ENCODE measurements at places on chromosomes 2 and 18.

DNA sequence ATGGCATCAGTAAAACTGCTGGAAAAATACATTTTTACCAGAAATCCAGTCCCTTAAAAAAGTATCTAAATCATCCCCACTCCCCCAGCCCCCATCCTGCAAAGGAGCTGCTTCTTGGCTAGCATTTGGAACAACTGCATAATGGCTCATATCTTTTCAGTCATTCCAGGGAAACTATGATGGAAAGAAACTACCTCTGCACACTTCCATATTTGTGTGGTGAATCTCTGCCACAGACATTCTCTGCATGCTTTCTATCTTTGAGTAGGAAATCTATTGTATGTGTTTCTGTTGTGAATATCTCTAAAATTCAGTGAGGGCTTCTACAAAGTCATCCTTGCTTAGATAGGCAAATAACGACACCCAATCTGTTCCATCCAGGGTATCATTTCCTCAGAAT lies 632.3 kb downstream of the LRP1B start:
- DNase-seq: no peak

GRCh38 chr2:57876313-57876712 lies 170.3 kb upstream of the VRK2 start:
- no peak for DNase-seq

- no peak for DNase-seq
Measured at GRCh38 chr2:159939946-159940345, 122.5 kb downstream of the PLA2R1 start.

DNA sequence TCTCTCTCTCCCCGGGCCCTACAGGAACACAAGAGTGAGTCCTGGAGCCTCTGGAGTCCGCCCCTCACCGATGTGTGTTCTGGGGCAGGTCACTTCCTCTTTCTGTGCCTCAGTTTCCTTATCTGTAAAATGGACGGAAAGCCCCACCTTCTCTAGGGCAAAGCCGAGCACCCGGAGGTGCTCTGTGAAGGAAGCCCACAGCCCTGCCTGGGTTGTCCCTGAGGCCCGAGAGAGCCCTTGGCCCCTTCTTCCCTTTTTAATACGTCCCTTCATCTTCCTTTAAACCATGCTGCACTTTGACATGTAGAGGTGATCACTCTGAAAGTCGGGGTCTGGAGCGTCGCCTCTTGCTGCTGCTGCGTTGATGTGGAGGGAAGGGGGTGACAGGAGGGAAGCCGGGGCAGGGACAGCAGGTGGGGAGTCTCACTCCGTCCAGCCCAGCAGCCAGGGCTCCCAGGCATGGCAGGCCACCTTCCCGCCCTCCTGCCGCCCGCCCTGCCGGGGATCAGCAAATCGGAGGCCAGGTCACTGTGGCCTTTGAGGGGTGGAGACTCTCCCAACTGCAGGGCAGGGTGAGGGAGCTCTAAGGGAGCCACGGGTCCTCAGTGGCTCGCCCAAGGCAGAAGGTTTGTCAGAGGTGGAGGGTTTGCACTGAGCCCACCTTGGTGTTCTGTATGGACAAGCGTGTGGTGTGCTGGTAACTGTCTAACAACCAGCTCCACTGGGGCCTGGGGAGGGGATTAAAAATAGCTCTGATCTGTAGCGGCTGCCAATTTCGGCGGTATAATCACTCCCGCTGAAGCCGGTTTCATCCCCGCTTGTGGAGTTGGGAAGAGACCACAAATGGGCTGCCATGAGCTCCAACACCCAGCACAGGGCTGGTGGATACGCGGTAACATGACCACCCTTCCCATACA lies 135.9 kb upstream of the ID2 start:
- no peak for DNase-seq

DNA sequence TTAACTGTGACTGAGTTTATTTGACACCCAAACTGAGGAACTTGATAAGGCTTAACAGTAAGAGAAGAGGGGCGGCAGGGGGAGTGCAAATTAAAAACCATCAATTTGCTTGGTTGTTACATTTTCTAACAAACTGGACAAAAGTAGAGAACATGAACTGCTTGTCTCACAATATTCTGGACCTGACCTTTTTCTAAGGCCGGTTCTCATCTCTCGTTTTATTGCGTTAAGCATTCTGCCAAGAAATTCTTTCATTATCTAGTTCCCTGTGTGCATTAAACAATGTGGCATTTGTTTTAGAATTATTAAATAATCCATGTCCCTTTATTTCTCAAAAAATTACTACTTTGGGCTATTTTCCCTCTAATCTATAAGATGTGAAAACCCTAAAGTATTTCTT lies 565.2 kb upstream of the PKDCC start:
- no peak for DNase-seq

GRCh38 chr2:40118622-40119021 lies 333.3 kb downstream of the SLC8A1 start:
- DNase-seq: no peak

- DNase-seq: no peak
Measured at GRCh38 chr18:27581296-27581904, 396.3 kb upstream of the CHST9 start.

DNA sequence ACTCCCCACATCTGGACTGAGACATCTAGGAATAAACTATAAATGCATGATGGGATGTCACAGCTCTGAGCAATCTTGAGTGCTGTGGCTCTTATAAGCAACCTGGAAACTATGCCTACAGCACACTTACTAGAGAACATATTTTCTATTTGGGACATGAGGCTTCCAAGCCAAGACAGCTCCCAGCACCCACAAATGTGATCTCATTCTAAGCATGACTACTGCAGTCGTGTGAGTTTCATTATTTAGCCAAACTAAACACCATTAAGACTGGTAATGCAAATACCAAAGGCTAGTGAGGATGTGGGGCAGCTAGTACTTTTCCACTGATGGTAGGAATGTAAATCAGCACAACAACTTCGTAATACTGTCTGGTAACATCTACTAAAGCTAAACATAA lies 72.5 kb downstream of the RTTN start:
- DNase-seq: no peak

GRCh38 chr2:217467331-217467730 lies 535.5 kb downstream of the TNS1 start:
- no peak for DNase-seq

- DNase-seq: no peak
Measured at GRCh38 chr2:3475771-3476170, 43.6 kb downstream of the ADI1 start.

DNA sequence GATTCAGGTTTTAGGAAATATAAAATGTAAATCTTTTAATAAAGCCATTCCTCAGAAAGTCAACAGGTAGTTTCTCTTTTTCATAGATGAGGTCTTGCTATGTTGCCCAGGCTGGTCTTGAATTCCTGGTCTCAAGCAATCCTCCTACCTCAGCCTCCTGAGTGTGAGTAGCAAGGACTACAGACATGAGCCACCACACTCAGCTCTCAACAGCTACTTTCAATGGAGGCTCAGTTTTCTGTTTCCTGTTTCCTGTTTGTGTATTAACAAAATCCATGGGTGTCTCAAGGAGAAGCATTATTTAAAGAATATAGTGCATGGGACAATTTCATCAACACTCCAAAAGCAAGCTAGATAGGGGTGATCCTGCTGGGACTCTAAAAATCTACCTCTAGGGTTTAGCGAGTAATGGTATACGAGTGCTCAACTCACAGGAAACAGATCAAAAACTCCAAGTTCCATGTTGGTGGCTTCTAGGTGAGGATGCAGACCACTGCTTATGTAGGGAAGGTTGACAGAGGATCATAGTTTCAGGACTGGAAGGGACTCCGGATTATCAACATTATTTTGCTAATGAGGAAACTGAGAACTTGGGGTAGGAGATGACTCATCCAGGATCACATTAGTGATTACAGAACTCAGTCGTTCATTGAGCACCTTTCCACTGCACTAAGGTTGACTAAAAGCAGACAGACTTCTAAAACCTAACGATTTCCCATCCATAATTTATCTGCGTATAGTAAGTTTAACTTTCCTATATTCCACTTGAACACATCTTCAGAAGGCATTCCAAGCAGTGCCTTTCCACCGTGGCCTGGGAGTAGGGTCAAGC lies 61.7 kb upstream of the WIPF1 start:
- DNase-seq: no peak

GRCh38 chr2:216348756-216349308 lies 23.5 kb downstream of the MARCHF4 start:
- no peak for DNase-seq

- DNase-seq: no peak
Measured at GRCh38 chr2:40488101-40488601, 36.3 kb upstream of the SLC8A1 start.

DNA sequence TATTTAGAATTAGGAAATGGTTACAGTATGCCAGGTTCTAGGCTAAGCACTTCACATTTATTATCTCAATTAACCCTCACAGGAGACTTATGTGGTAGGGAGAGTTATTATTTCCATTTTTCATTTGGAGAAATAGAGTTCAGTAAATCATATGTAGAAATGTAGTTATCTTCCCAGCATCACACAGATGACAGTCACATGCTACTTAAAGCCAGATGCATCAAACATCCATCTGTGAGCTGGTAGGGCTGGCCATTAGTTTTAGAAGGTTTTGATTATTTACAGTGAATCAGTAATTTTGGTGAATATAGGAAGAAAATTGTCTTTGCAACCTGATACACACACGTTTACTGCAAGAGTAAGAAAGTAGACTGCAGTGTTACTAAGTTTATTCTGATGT lies 97.9 kb downstream of the RIT2 start:
- no peak for DNase-seq

GRCh38 chr18:79853303-79853992 lies 55.7 kb downstream of the KCNG2 start:
- no peak for DNase-seq

- DNase-seq: peak; percentile 85
Measured at GRCh38 chr2:230885463-230886130, 20.9 kb downstream of the ITM2C start.

- no peak for DNase-seq
Measured at GRCh38 chr2:150066490-150066889, 421.0 kb downstream of the RND3 start.

DNA sequence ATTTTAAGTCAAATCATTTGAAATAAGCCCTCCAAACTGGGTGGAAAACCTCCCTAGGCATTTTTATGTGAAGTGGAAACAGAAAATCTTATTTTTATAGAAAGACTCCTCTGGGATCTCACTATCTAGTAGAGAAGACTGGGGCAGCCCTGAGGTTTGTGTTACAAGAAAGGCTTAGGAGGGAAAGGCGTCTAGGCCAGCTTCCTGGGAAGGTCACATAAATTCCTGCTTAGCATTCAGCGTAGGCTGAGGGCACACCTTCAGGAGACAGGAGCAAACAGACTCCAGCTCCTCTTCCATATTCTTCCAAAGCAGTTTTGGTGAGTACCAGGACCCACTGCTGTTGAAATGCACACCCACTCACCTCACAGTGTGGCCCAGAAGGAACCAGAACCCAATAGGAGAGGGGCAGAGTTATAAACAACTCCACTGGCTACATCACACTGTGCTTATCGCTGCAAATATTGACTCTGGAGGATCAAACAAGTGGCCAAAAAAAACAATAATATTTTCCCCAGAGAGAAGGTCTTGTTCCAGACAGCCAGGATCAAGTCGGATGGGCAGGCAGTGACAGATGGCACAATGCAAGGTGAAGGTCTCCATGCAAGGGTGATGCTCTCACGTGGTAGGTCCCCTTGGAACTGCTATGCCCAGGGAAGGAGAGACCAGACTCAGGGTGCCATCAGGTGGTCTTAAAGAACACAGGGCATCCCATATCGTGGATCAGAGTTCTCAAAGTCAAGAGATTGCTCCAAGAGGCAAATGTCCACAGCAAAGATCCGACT lies 17.7 kb upstream of the IGFBP2 start:
- DNase-seq: no peak

GRCh38 chr2:127175041-127175721 lies 44.9 kb downstream of the CYP27C1 start:
- peak; percentile 26 for DNase-seq

GRCh38 chr2:6970551-6970950 lies 53.3 kb downstream of the RNF144A start:
- DNase-seq: no peak

DNA sequence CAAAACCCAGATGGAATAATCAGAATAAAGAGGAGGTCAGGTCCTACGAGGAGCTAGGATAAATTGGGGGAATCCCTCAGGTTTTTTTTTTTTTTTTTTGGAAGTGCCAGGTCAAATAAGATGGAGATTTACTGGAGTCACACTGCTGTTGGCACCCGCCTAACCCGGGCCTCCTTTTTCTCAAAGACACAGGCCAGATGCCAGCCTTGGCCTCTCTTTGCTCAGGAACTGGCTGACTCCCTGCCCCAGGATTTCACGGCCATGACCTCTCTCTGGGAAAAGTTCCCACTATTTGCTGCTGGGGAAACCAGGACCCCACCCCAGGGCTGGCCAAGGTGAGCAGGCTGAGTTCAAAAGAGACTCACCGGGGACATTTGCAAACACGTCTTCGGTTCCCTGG lies 2.5 kb downstream of the CD8A start:
- DNase-seq: no peak

GRCh38 chr2:209382775-209383174 lies 41.1 kb upstream of the MAP2 start:
- no peak for DNase-seq

DNA sequence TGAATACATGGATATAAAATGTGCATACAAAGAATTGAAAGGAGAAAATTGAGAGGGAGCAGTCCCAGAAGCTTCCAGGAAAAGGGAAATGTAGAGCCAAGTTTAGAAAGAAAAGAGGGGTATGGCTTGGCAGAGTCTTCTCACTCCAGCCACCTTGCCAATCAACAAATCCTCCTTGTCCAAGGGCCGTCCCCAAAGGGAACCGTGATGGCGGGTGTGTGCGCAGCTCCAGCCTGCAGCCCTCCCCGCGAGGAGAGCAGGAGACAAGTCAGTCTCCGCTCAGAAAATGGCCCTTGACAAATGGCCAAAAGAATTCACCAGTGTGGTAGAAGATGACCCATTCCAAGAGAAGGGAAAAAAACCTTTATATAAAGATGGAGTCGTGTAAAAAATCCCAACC lies 448.3 kb upstream of the POU3F3 start:
- no peak for DNase-seq

GRCh38 chr18:8812631-8813030 lies 107.3 kb downstream of the MTCL1 start:
- DNase-seq: no peak

DNA sequence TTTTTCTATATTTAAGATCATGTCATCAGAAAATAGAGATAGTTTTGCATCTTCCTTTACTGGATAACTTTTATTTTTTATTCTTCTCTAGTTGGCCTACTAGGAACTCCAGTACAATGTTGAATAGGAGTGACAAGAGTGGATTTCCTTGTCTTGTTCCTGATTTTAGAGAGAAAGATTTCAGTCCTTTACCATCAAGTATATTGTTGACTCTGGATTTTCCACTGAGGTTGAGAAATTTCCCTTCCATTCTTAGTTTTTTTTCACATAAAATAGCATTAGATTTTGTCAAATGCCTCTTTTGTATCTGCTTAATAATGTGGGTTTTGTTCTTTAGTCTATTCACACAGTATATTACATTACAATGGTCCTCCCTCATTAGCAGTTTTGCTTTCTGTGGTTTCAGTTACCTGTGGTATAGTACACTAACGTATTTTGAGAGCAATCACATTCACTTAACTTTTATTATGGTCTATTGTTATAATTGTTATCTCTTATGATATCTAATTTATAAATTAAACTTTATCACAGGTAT lies 105.5 kb downstream of the THADA start:
- no peak for DNase-seq

- no peak for DNase-seq
Measured at GRCh38 chr2:39622860-39623259, 42.9 kb upstream of the TMEM178A start.

GRCh38 chr2:174590928-174591648 lies 6.5 kb downstream of the WIPF1 start:
- DNase-seq: no peak

Data from posterior cingulate gyrus (tissue), 11 donors.